ENCODE measurements at places on chromosomes 7 and 10.

DNA sequence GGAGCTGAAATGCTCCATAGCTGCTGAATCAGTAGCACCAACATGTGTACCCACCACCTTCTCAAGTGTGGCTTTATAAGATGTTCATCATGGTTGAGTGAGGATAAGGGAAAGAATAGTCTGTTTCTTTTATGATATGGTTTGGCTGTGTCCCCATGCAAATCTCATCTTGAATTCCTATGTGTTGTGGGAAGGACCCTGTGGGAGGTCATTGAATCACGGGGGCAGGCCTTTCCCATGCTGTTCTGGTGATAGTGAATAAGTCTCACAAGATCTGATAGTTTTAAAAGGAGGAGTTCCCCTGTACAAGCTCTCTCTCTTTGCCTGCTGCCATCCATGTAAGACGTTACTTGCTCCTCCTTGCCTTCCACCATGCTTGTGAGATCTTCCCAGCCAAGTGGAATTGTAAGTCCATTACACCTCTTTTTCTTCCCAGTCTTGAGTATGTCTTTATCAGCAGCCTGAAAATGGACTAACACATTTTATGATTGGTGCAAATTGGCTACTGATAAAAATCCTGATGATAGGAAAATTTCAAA lies 799.9 kb downstream of the TNS3 start:
- DNase-seq: no peak

- peak; percentile 19 for DNase-seq
These were observed 9.3 kb upstream of the HUS1 start for GRCh38 chr7:47988496-47989386.

DNA sequence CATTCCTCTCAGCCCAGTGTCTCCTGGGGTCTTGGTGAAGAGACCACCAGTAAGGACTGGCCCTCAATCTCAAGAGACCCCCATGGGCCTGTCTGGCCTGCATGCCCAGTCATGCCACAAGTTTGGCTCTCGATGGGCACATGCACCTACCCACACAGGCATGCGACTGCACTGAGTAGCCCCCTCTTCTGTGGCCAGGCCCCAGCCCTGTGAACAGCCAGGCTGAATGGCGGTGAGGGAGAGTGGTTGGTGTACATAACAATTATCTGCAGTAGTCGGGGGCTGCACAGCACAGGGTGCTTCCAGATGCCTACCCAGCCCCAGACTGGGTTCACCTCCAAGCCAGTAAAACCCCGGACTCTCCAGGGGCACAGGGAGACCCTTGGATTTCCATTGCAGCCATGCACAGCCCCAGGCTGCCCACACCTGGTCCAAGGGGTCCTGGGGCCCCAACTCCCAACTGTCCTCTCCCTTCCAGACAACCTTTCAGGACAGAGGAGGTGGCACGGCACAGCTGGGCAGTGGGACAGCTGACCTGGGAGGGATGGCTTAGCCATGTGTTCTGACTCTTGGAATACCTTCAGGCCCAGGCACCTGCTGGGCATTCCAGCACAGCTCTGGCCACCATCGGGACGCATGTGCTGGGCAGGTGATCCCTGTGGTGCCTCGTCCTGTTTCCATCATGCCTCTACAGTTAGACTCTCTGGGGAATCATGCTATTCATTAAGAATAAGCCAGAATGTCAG lies 21.0 kb upstream of the CSGALNACT2 start:
- no peak for DNase-seq

- no peak for DNase-seq
These were observed 307.6 kb downstream of the FRMD4A start for GRCh38 chr10:14022954-14023672.

DNA sequence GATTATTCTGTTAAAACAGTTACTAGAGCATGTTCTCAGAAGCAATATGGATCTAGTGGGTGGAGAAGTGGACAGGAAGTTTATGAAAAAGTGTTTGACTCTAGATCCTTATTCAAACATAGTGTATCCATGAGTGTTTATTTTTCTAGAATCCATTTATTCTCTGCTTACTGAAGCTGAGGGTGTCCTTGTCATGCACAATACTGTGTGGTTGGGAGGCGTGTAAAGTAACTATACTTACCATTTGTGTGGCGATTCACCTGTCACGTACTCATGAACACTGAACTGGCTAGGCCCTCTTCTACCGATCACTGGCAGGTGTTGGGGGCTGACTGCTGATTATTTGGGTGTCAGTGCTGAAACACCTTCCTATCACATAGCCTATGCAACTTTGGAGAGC lies 74.0 kb downstream of the POU6F2 start:
- DNase-seq: no peak

- no peak for DNase-seq
These were observed 38.3 kb upstream of the PDCD4 start for GRCh38 chr10:110833234-110833940.

DNA sequence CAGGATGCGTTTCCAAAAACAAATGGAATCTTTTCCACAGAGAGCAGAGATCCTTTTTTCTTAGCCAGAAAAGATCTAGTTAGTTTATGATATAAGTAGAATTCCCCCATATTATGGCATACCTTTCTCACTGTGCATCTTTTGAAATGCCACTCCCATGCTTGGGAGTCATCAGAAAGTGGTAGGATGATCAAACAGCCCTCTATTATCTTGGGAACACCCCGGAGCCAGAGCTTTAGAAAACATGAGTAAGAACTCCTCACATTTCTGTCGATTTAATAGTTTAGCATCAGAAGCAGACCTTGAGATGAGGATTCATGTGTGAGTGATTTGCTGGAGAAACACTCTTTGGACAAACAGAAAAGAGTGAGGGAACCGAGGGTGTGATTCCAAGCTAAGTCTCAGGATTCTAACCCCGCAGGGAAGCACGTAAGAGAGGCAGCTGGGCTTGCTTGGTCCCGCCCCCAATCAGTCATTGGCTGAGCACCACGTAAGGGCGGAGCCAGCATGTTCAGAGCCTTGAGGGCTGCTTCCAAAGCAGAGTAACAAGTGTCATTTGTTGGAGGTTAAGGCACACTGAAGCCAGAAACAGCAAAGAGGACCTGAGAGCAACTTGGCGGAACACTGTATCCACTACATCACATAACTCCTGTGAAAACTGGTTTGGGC lies 43.7 kb upstream of the NXPH1 start:
- DNase-seq: no peak

- no peak for DNase-seq
These were observed 151.8 kb upstream of the CELF2 start for GRCh38 chr10:10865913-10866312.

DNA sequence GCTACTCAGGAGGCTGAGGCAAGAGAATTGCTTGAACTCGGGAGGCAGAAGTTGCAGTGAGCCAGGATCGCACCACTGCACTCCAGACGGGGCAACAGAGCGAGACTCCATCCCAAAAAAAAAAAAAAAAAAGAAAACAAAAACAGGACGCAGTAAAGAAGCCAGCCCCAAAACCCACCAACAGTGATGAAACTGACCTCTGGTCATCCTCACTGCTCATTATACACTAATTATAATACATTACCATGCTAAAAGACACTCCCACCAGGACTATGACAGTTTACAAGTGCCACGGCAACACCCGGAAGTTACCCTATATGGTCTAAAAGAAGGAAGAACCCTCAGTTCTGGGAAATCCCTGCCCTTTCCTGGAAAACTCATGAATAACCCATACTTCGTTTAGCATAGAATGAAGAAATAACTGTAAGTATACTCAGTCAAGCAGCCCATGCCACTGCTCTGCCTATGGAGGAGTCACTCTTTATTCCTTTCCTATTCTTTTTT lies 40.0 kb upstream of the EIF4H start:
- peak; percentile 8 for DNase-seq

Data from activated CD4-positive, alpha-beta T cell treated with anti-CD3 and anti-CD28 coated beads for 48 hours (primary cell).